Gastroesophageal sphincter (tissue), 4 donors: ENCODE measurements at places on chromosomes 11 and 22.

GRCh38 chr22:27844656-27845591 lies 43.4 kb upstream of the MN1 start:
- no peak for ATAC-seq
- peaks cover 46% of the 10 kb centered on the region for H3K36me3 ChIP-seq
- no peak overlapping the region for H3K4me3 ChIP-seq
- no peak overlapping the region for H3K27ac ChIP-seq
- H3K4me1 ChIP-seq = peaks cover 5% of the 10 kb centered on the region
- no peaks in the 10 kb centered on the region for H3K27me3 ChIP-seq

DNA sequence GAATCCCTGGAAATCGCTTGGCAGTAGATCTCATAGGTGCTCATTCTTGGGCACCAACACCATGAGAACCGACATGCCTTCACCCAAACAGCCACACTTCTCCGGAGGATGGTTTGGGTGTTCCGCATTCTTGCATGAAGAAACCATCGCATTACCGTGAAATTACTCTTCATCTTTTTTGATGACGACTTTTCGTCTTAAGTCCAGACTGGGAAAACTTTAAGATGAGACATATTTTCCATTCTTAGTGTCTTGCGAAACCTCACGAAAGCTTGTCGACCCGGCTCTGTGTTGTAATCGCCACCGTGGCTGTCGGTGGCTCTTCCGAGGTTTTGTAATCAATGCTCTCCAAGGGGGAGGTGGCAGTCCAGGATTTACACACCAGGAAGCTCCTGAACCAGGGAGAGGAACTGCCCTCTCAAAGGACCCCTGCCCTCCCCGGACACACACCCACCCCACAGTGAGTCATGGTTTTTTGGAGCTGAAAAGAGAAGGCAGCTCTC lies 1.7 kb downstream of the TOM1 start:
- H3K4me3 ChIP-seq = no peak overlapping the region
- ATAC-seq = no peak
- no peaks in the 10 kb centered on the region for H3K36me3 ChIP-seq
- no peaks in the 10 kb centered on the region for H3K27me3 ChIP-seq
- H3K27ac ChIP-seq = peak overlapping the region; percentile 96

DNA sequence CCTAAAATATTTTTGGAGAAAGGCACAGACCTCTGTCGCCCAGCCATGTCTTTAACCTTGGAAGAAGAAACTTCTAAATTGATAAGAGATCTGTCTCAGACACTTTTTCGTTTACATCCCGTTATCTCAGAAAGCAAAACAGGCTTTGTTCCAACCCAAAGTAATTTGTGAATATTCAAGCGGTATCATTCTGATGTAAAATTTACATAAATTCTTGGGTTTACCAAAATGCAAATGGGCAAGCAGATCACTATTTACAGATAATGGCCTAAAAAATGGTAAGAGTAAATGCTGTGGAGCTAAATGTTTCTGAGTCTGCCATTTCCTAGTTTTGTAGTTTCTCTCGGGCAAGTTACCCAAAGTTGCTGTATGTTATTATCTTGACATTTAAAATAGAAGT lies 101.9 kb upstream of the VPREB1 start:
- H3K27me3 ChIP-seq = peaks cover 83% of the 10 kb centered on the region
- no peak for ATAC-seq
- no peaks in the 10 kb centered on the region for H3K36me3 ChIP-seq
- no peaks in the 10 kb centered on the region for H3K4me1 ChIP-seq

DNA sequence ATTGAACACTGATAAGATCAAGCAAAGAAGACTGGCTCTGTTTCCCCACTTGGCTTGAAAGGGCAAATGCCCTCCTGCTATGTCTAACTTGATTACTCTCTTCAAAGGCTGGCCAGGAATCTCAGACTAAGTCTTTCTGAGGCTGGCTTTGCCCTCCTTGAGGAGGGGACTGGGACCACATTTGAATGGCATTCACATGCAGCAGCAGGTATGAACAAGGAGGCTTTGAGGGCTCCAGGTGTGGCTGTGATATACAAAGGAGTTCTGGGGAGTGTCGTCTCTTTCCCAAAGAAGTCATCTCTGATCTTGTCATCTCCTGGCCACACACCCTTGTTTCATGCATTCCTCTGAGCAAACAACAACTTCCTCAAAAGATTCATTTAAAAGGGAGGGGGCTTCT lies 130.8 kb downstream of the ARL14EP start:
- H3K27me3 ChIP-seq = no peaks in the 10 kb centered on the region
- H3K4me1 ChIP-seq = peaks cover 10% of the 10 kb centered on the region
- no peak overlapping the region for H3K27ac ChIP-seq
- H3K4me3 ChIP-seq = no peak overlapping the region
- ATAC-seq = no peak
- H3K36me3 ChIP-seq = no peaks in the 10 kb centered on the region

- H3K36me3 ChIP-seq = no peaks in the 10 kb centered on the region
- no peaks in the 10 kb centered on the region for H3K4me1 ChIP-seq
- H3K27ac ChIP-seq = no peak overlapping the region
- ATAC-seq = no peak
- no peak overlapping the region for H3K4me3 ChIP-seq
Observed at GRCh38 chr11:41989823-41990380, 530.5 kb upstream of the LRRC4C start.

DNA sequence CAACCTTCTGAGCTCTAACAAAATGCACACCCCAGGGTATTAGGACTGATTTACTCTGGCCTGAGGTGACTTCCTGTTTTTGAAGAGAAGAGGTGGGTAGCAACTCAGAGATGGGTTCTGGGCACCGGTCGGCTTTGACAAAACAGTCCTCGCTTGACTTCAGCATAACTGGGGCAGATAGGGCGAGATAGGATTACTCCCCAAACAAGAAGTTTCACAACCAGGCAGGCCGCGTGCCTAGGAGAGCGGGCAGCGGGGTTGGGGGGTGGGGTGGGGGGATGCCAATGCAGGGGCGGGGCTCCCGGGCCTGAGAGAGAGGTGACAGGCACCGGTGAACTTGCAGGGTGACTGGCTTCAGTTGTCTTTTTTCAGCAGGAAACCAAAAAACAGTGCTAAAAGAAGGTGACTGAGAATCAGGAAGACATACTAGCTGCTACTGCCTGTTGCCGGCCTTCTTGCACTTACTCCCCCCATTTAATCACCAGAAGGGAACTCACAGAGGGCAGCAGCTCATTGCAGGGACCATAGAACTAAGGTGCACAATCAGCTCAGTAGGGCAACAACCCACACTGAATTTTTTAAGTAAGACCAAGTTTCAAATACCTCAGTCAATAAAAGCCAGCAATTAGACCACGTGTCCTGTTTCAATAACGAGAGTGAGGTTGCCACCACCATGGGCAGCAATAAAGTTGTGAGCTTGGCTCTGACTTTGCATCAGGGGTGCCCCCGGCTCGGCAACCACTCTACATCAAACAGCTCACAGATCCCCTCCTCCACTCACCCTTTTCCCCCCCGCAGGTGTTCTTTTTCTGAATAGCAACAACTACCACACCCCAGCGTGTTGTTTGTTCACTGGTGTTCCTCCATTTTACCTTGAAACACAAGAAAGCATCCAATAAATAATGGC lies 37.2 kb upstream of the ETS1 start:
- no peak for ATAC-seq
- no peaks in the 10 kb centered on the region for H3K4me1 ChIP-seq

- H3K4me1 ChIP-seq = no peaks in the 10 kb centered on the region
- H3K36me3 ChIP-seq = peaks cover 15% of the 10 kb centered on the region
- no peak overlapping the region for H3K4me3 ChIP-seq
- ATAC-seq = no peak
- H3K27ac ChIP-seq = no peak overlapping the region
Observed at GRCh38 chr22:26766510-26767350, 109.3 kb downstream of the MIAT start.

DNA sequence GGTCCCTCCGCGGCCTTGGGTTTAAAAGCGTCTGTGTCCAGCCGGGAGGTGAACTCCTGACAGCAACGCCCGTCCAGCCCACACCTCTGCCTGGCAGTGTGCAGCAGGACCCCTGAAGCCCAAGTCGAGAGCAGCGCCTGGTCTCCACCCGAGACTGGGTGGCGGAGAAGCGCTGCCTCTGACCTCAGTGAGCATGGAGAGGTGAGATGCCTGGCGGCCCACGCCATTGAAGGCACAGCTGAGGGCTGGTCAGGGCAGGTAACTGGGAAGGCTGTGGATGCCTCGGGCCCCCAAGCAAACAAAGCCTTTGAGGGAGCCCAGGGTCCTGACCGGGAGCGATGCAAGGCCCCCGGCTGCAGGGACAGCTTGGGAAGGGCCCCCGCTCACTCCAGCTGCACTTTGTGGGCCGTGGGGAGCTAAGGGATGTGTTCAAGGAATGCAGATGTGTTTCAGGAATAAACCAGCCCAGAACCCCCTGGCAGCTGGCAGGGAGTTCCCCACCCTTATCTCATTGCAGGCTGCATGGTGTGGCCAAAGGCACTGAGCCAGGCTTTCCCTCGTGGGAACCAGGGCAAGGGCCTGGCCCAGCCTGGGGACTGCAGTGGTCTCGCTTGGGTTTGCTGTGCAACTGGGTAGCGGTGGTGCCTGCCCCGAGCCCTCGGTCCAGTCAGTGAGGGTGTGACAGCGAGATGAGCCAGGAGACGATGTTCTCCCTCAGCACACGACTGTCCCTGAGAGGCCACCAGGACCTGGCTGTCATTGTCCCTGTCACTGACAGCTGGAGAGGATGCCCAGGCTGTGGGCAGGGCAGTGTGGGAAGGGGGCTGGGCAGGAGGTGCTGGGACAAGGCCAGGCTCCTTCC lies 92.5 kb downstream of the WNT7B start:
- no peaks in the 10 kb centered on the region for H3K4me1 ChIP-seq
- peaks cover 96% of the 10 kb centered on the region for H3K27me3 ChIP-seq
- ATAC-seq = no peak
- no peak overlapping the region for H3K27ac ChIP-seq

DNA sequence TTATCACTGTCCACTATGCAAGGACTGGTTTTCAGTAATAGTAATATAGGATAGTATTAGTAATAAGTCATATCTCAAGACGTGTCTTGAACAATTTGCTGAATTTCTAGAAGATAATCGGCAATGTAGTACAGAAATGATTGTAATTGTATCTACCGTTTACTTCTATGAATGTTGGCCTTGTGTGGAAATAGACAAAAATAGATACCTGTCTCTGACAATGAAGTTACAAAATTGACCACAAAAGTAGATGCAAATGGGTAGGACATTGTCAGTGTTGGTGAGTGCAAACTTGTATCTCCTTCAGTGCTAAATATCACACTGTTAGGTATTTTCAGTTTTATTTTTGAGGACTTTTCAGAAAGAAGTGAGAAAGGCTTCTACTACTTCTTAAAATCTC lies 43.1 kb downstream of the SVIP start:
- H3K36me3 ChIP-seq = no peaks in the 10 kb centered on the region
- no peaks in the 10 kb centered on the region for H3K27me3 ChIP-seq
- no peak for ATAC-seq

GRCh38 chr22:36830601-36831000 lies 13.8 kb upstream of the PVALB start:
- no peaks in the 10 kb centered on the region for H3K36me3 ChIP-seq
- H3K4me1 ChIP-seq = no peaks in the 10 kb centered on the region
- ATAC-seq = no peak
